ENCODE measurements at places on chromosomes 5 and 9.

- no peak for DNase-seq
Measured at GRCh38 chr9:72623156-72623555, 101.7 kb downstream of the TMC1 start.

GRCh38 chr5:146910239-146910638, 31.7 kb upstream of the PPP2R2B start:
- no peak for DNase-seq

DNA sequence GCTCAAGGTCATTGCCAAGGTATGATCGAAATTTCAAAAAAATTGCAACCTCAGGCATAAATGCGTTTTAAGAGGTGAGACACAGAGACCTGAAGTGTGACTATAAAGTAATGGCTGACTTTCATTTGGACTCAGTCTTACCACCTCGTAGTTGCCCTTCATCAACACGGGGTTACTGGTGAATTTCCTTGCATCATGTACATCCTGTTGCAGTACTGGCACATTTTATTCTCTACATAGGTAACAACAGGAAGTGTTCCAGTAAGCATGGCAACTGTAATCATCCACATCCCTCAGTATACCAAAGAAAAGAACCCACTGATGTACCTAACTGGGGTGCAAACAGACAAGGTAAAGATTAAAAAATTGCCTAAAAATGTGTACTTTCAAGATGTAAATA, 29.3 kb downstream of the MOCS2 start:
- no peak for DNase-seq

DNA sequence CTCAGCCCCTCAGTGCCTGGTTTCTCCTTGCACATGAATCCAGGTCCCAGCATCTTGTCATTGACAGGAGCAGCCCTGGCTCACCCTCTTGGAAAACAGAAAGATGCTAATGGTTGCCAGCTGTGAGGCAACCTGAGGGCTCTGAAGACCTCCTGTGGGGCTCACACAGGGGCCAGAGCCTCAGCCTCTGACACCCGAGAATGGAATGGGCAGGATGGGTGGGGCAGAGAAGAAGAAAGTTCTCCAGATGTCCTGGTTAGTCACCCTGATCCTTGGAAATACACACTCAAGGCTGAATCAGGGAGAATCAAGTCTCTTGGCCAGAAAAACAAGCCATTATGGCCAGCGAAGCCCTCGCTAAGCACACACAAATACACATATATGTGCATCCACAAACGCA, 32.3 kb upstream of the SPATA31E1 start:
- DNase-seq: no peak

DNA sequence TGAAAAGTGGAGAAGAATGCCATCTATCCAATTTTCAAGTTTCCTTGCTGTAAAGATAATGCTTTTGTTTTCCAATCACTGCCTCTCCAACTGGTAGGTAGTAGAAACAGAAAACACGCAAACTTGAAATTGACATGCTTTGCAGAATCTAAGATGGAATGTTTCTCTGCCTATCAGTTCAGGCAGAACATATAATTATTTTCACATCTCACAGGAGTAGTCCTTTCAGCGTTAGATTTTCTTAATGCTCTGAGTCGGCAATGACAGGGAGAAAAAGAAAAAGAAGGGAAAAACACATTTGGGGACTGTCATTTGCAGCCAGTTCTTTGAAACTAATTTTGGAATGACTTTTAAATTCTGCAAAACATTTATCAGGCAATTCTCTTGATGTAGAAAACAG, 818.7 kb upstream of the PTPRD start:
- no peak for DNase-seq

GRCh38 chr5:178511172-178511571, 79.0 kb downstream of the COL23A1 start:
- DNase-seq: no peak

- no peak for DNase-seq
Measured at GRCh38 chr9:747567-747966, 93.9 kb upstream of the DMRT1 start.

DNA sequence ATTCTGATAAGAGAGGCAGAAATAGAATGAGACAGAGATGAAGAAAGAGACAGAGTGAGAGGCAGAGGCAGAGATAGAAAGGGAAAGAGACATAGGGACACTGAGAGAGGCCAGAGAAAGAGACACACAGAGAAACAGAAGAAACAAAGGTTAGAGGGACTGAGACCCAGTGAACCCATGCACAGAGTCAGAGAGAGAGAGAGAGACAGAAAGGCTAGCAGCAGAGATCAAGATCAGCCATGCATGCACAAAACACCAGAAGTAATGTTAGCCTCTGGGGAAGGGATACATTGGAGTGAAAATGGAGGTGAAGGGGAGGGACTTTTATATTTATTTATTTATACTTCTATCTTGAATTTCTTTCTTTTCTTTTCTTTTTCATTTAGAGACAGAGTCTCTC, 14.1 kb upstream of the SPARC start:
- DNase-seq: no peak

DNA sequence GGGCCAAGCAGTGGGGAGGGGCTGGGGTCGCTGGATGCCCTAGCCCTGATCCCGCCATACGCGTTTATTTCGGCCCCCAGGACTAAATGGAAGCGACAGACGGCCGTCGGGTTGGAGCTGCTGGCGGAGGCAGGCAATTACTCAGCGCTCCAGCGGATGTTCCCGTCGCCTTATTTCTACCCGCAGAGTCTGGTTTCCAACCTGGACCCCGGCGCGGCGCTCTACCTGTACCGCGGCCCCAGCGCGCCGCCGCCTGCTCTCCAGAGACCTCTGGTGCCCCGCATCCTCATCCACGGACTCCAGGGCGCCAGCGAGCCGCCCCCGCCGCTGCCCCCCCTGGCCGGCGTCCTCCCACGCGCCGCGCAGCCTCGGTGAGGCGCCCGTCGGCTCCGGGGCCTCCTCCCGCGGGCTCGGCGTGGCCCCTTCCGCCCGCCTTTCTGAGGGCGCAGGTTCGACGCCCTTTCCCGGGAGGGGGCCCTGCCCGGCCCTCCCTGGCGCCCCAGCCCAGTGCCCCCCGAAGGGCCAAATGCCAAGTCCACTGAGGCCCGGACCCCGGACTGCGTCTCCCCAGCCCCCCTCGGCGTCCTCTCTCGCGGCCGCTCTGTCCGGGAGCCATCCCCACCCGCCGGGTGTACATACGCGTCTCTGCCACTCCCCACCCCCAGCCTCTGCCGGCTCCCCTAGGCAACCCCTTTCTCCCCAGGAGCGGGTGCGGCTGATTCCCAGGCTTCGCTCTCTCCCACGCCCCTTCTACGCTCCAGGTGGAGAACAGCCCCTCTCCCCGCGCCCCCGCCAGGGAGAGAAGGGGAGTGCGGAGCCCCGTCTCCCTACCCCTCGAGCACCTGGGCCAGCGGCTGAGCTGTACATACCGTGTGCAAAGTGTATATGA, 7.0 kb downstream of the BARHL1 start:
- peak; percentile 57 for DNase-seq

DNA sequence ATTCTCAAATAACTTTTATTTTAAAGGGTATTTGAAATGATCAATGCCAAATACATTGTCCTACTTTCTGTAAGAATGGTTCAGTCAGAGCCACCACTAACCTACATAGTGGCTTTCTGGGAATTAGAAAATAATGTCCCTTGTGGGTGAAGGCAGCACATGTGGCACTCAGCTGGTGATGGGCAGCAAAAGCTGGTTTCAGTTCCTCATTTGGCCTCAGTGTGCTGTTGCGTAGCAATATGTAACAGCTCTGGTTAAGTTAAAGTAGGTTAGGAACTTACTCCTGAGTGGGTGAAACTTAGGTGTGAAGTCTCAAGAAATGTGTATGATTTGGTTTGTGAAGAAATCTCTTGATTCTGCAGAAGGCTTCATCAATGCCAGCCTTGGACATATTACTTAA, 99.6 kb upstream of the SPEF2 start:
- DNase-seq: no peak

- no peak for DNase-seq
Measured at GRCh38 chr5:76379855-76380254, 23.2 kb upstream of the IQGAP2 start.

DNA sequence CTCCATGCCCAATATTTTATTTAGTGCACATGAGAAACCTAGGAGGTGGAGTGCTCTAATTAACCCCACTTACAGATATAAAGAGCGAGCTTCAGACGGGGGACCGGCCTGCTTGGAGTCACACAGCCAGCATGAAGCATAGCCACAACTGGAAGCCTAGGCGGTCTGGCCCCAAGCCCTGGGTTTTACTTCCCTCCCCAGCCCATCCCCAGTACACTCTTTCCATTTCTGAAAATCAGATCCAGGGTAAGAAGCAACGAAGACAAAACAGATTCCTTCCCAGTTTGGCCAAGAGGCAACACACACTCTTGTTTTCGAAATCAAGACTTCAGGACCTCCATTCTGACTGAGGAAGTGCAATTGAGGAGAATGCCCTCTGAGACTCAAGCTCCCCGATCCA, 27.1 kb downstream of the KCNMB1 start:
- no peak for DNase-seq

DNA sequence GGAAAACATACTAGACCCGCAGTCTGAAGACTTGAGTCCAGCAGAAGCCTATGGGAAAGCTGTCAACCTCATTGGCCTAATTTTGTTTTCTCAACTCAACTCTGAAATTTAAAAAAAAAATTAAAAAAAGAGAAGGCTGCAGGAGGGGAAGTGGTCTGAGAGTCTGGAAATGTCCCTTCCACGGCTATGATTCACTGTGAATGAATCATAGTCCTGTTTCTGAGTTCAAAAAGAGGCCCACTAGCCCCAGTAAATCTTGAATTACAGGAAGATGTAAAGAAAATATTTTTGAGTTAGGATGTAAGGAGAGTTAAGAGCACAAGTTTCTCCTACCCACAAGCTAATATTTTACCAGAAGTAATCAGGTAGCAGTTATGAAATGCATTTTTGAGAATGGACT, 565.5 kb upstream of the DMAC1 start:
- no peak for DNase-seq

DNA sequence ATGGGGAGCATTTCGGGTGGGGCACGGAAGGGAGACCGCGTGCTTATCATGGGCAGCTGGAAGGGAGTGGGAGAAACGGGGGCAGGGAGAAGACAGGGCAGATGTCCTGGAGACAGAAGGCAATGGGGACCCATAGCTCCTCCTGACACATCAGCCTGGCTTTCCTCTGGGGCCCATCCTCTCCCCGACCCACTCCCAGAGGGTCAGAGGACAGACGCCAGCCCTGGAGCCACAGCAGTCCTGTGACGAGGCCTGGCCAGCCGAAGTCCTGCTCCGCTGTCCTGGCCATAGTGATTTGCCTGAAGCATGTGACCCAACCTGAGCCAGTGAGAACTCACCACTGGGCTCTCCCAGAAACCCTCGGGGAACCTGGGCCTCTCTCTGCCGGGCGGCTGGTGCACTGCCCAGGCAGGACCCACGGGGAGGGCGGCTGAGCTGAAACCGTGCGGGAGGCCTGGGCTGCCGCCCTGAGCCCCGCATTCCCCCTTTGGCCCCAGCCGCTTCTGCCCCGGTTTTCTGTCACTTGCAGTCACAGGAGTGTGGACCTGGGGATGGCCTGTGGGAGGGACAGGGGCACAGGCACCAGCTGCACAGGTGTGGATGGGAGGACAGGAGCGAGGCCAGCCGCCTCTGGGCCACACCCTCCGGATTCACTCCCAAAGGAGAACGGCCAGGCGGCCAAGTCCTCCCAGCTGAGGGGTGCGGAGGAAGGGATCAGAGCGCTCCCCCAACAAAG, 19.8 kb downstream of the ADAMTS2 start:
- peak; percentile 73 for DNase-seq

DNA sequence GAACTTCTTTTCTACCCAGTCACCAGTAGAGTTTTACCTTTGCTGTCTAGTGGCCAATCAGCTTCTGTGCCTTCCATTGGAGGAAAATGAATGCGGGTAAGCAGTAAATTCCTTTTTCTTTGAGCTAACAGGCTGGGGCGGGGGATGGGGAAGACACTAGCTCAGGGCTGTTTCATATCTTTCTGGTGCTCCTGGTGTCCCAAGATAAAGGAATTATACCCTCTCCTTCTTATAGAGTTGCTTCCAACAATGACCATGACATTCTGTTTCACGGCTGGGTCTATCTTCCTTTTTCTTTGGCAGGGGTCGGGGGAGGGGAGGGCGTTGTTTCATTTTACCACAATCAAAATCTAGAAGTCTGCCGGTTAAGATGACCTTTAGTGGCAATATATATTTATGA, 51.2 kb upstream of the RPS23 start:
- DNase-seq: no peak

DNA sequence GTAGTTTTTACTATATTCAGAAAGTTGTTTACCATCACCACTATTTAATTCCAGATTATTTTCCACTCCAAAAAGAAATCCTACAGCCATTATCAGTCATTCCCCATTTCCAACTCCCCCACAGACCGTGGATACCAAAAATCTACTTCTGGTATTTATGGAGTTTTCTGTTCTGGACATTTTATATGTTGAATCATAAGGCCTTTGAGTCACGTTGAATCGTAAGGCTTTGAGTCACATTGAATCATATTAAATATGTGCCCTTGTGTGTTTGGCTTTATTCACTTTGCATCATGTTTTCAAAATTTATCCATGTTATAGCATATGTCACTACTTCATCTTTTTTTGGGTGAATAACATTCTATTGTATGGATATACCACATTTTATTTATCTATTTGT, 454.1 kb upstream of the NUDT12 start:
- DNase-seq: no peak

DNA sequence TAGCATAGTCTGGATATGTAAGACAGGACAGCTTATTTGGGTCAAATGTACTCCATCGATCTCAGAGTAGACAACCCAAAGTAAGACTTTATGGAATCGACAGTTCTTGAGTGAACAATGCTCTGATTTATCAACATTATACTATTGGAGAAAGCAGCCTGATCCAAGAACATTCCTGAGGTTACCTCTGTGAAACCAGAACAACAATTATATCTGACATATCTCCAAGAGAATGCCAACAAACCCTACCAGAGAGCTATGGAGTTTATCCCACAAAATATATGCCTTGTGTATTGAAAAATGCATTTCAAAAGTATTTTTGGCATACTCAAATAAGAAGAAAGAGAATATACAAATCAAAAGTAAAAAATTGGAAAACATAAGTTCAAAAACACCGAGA, 1985.9 kb downstream of the EFNA5 start:
- DNase-seq: no peak

- DNase-seq: no peak
Measured at GRCh38 chr5:122264610-122265009, 47.4 kb upstream of the SNCAIP start.

DNA sequence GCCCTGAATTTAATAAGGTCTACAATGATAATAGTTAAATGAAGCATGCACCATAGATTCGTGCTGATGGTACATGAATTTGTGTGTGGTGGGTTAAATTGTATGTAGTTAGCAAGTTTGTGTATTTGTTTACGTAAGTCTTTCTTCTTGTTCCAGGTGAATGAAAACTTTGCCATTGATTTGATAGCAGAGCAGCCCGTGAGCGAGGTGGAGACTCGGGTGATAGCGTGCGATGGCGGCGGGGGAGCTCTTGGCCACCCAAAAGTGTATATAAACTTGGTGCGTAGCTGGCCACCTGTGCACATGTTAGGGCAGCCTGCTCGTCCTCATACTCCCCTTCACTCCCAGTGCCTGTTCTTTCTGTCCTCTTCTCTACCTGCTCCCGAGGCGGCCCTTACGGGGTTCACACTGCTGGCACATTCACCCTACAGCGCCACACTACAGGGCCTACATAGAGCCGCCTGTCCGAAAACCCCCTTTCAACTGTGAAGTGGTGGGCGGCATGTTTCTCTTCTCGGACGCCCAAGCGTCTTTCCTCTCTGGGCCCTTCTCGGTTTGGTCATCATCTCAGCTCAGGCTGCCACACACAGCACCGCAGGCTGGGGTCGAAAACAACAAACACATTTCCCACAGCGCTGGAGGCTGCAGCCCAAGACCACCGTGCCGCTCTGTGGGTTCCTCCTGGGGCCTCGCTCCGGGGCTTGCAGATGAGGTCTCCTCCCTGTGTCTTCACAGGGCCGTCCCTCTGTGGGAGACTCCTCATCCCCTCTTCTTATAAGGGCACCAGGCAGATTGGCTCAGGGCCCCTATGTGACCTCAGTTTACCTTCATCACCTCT, 13.2 kb downstream of the NDUFS6 start:
- DNase-seq: peak; percentile 56

Measured in posterior vena cava (tissue), 2 donors.